NCI-H1092 (cell line): ENCODE measurements at places on chromosomes 16 and 17.

- DNase-seq: no peak
Measured at GRCh38 chr17:27502526-27503324, 46.5 kb downstream of the KSR1 start.

DNA sequence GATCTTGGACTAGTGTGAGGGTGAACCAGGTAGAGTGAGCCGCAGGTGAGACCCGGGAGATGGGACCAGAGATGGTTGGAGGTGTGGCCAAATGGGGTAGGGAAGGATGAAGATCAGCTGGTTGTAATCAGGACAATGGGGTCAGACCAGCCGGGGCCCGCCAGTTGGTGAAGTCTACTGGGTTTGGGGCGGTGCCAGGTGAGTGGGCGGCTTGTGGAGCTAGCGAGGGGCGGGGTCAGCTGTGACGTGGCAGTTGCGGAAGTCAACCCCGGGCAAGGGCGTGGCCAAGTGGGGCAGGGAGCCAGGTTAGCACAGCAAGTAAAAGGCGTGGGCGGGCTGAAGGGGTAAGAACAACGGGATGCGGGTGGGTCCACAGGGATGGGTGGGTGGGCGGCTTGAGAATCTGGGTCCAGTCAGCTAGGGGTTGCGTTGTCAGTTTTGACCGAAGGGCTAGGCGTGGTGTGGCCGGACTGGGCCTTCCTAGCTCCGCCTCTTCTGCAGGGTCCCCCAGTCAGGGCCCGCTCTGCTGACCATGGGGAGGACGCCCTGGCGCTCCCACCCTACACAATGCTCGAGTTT is 25.5 kb upstream of the ALKBH5 start:
- no peak for DNase-seq

DNA sequence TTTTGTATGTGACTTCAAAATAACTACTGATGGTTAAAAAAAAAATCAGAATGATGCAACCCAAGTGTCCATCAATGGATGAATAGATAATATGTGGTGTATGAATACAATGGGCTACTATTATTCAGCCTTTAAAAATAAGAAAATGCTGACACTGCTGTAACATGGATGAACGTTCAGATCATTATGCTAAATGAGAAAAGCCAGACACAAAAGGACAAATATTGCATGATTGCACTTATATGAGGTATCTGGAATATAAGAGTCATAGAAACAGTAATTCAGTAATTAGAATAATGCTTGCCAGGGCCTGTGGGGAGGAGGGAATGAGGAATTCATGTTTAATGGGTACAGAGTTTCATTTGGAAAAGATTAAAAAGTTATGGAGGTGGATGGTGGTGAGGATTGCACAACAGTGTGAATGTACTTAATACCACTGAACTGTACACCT is 25.4 kb downstream of the TENT4B start:
- DNase-seq: no peak

GRCh38 chr16:70444249-70445063 is 5.6 kb upstream of the ST3GAL2 start:
- DNase-seq: no peak

DNA sequence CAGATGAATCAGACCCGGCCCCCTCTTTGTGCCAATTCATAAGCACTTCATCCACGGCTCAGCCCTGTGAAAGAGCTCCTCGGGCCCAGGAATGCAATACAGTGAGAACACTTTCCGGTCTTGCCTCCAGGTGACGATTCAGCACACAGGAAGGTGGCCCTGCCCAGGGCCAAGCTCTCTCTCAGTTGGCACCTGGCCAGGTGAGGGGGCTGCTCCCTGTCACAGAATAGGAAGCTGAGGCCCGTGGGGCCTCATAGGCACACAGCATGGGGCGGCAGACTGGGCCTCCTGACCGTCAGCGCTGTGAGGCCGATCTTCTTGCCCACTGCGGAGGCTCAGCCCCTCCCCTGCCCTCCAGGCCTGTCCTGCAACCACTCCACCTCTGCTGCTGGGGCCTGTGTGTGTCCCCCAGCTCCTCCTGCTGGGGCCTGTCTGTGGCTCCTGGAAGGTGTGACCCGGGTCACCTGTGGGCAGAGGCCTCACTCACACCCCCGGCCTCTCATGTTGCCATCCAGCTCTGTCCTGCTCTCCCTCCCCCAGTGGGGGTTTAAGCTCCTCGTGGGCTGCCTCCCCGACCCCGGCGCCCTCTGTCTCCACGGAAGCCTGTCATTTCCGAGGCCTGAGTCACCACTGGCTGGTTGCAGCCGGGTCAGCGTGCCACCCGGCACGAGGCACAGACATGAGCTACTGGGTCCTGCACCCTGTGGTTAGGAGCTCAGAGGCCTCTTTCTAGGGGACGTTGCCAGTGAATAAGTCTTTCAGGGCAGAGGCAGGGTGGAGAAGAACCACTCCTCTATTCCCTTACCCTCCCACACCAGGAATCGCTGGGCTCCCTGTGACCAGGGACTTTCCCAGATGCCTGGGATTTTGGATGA is 114.4 kb downstream of the SEC14L1 start:
- no peak for DNase-seq

DNA sequence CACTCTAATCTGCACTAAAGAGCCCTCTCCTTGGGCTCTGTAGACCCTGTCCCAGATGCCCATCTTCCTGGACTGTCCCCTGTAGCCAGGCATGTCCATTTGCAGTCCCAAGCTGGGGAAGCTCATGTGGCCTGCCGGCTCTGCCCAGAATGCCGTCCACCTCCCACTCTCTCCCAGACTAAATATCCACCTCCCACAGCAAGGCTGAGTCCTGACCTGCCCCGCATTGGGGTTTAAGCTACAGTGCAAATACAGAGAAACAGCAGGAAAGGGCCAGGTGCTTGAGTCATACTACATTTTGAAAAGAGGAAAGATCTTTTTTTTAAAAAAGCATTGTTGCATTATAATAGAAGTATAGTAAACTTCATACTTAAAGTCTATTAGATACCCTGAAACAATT is 3.0 kb downstream of the ST6GALNAC2 start:
- no peak for DNase-seq

DNA sequence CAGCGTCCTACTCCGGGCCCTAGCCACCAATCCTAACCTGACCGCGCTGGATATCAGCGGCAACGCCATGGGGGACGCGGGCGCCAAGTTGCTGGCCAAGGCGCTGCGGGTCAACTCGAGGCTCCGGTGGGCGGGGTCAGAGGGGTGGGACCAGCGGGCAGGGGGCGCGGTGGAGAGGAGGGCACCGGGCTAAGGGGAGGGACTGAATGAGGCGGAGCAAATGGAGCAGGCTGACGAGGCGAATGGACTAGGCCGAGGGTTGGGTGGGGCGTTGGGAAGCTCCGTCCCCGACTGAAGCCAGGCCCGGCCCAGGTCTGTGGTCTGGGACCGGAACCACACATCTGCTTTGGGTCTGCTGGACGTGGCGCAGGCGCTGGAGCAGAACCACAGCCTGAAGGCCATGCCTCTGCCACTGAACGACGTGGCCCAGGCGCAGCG is 4.6 kb downstream of the CARMIL2 start:
- DNase-seq: no peak

DNA sequence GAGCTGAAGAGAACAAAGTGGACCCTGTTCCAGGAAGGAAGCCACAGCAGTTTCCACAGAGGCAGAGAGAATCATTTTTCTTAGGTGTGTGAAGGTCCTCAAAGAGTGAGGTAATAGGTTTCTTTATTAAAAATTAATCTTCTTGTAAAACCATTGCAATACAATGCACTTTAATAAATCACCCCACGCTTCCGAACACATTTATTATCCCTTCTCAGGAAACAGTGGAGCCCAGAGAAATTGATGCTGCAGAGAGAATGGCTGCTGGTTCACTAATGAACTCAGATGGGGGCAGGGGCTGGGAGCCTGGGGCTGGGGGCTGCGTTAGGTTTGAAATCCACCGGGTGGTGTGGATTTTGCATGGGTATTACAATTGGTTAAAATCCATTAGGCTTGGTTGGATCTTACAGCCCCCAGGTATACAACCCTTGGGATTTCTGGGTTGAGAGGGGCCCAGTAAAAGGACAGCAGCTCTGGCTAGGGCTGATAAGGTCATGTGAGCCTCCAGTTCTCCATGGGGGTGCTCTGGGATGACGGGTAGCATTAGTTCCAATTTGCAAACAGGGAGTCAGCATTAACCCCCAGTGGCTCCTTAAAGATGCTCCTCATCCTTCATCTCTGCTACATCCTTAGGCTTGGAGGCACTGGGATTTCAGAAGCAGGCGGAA is 718.1 kb upstream of the EEF2KMT start:
- no peak for DNase-seq

GRCh38 chr16:47064775-47065174 is 79.0 kb downstream of the NETO2 start:
- no peak for DNase-seq

DNA sequence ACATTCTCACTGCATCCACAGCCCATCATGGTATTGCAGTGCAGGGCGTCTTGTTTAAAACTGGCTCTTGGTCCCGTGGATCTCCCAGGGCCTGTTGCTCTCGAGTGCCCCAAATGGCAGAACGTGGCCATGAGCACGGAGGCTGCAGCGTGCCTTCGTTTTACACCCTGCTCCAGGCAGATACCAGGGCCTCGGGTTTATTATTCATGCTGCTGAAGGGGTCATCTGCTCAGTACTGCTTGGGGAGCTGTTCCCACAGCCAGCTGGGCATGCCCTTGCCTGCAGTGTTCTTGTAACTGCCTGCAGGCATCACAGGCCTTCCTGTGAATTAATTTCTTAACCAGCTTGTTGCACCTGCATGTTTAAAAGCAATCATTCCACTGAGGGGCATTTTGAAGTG is 129.7 kb upstream of the CHMP6 start:
- no peak for DNase-seq

DNA sequence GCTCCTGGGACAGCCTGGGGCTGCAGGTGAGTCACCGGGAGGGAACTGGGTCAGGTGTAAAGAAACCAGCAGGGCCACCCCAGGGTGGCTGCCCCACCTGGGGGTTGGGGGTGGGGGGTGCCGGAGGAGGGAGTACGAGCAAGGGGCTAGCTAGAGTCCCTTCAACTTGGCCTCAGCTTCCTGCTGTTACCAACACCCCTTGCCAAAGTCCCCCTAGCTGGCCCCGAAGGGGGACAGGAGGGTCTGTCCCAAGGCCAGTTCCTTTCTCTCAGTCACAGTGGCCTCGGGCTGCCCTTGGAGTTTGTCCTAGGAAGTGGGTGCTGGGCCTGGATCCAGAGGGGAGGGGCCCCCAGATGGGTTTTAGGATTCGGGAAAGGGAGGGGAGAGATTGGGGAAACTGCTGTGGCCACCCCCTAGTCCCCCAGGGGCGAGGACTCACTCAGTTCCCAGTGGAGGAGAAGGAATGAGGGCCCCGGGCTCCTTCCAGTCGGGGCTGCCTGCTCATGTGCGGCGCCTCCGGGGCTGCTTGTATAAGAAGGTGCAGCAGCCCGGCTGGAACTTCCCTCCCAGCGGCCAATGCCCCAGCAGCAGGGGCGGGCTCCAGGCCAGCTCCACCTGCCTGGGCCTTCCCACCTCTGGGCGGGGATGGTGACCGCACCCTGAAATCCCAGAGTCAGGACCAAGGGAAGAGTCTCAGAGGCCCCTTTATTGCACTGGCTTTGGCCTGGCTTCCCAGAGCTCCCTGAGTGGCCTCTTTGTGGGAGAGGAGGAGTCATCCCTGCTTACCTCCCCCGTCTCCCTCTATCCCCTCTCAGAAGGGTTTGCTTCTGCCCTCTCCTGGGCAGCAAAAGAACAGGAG is 7.3 kb downstream of the ARHGAP27 start:
- DNase-seq: no peak

- no peak for DNase-seq
Measured at GRCh38 chr16:82366462-82366861, 196.4 kb upstream of the MPHOSPH6 start.

GRCh38 chr17:65228734-65229620 is 91.8 kb downstream of the RGS9 start:
- no peak for DNase-seq

GRCh38 chr16:25297151-25297787 is 39.6 kb upstream of the ZKSCAN2 start:
- DNase-seq: no peak

GRCh38 chr17:64147110-64148016 is 17.4 kb upstream of the ERN1 start:
- no peak for DNase-seq

GRCh38 chr16:85374571-85374872 is 238.6 kb upstream of the GSE1 start:
- DNase-seq: no peak

DNA sequence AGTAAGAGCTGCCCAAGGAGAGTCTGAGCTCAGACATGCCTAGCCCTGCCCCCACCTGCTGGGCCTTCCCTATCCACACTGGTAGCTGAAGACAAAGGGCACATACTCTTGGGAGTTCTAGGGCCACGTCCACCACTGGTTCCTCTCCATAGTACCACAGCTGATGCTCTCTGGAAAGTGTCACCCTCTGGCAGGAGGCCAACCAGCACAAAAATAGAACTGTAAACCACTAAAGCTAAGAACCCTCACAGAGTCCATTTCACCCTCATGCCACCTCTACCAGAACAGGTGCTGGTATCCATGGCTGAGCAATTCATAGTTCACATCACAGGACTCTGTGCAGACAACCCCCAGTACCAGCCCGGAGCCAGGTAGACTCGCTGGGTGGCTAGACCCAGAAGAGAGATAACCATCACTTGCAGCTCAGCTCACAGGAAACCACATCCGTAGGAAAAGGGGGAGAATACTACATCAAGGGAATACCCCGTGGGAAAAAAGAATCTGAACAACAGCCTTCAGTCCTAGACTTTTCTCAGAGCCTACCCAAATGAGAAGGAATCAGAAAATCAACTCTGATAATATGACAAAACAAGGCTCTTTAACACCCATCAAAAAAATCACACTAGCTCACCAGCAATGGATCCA is 115.3 kb downstream of the CEP112 start:
- DNase-seq: no peak

DNA sequence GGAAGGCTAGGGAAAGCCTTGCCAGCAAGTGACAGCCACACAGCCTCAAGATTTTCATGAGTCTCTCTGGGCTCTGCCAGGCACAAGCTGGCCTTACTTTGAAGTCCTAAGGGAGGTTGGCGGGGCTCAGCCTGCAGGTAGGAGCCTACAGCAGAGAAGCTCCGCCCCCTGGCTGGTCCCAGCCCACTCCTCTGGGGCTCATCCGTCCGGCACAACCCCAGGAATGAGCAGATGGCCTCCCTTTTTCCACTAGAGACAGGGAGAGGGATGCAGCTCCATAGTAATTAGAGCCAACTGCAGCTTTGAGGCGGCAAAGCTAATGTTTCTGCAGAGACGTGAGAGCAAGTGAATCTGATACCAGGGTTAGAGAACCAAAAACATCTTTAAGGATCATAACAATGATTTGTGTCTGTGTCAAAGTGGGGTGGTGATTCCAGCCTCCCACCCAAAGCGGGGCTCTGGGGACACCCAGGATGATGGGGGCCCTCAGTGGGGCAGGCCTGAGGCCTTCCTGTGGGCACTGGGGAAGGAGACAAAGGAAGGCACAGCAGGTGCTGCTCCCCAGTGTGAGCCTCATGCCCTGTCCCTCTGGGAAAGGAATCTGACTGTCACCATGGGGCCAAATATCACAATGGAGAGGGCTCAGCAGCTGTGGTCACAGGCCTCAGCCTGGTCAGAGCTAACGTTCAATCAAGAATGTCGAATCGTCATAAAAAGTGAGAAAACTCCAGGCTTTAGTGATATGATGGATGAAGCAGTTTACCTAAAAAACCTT is 61.5 kb downstream of the RBFOX3 start:
- no peak for DNase-seq
